ENCODE measurements at places on chromosomes 3 and 15. TPM values are rescaled to one million over a fixed set of nuclear protein-coding genes. Genes with fewer than 3 reads are reported as not detected.

Gene ABCC5
- polyA plus RNA-seq = 56.6 TPM

DNA sequence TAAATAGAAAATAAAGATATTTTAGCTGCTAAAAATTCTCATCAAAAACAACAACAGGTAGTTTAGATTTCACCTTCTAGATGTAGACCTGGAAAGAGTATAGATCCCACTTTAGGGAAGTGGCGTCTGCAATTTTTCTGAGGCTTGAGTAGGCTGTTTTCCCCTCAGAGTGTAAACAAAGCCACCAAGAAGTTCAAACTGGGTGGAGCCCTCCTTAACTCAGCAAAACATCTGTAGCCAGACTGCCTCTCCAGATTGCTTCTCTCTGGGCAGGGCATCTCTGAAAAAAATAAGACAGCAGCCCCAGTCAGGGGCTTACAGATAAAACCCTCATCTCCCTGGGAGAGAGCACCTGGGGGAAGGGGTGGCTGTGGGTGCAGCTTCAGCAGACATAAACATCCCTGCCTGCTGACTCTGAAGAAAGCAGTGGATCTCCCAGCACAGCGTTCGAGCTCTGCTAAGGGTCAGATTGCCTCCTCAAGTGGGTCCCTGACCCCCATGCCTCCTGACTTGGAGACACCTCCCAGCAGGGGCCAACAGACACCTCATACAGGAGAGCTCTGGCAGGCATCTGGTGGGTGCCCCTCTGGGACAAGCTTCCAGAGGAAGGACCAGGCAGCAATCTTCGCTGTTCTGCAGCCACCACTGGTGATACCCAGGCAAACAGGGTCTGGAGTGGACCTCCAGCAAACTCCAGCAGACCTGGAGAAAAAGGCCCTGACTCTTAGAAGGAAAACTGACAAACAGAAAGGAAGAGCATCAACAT lies 259.6 kb downstream of the STXBP5L start:
- no peaks in the 10 kb centered on the region for H3K4me1 ChIP-seq
- no peak overlapping the region for H3K27ac ChIP-seq
- H3K27me3 ChIP-seq = no peaks in the 10 kb centered on the region
- no peaks in the 10 kb centered on the region for H3K36me3 ChIP-seq
- H3K4me3 ChIP-seq = no peak overlapping the region

- H3K27me3 ChIP-seq = no peaks in the 10 kb centered on the region
- H3K4me1 ChIP-seq = no peaks in the 10 kb centered on the region
Measured at GRCh38 chr3:31373681-31374080, 159.0 kb upstream of the STT3B start.

Gene COL8A1
- not detected for polyA plus RNA-seq

- 0 out of 3 replicates have a peak, but pooled peaks cover 13% of the 10 kb centered on the region for H3K36me3 ChIP-seq
- H3K4me3 ChIP-seq = no peak overlapping the region
- no peaks in the 10 kb centered on the region for H3K27me3 ChIP-seq
- no peak overlapping the region for H3K27ac ChIP-seq
- no peak for DNase-seq
- H3K4me1 ChIP-seq = no peaks in the 10 kb centered on the region
Measured at GRCh38 chr15:101436526-101436925, 53.0 kb downstream of the PCSK6 start.

Gene LSG1
- polyA plus RNA-seq = 39.5 TPM

Gene POPDC2
- polyA plus RNA-seq = 0.32 TPM

DNA sequence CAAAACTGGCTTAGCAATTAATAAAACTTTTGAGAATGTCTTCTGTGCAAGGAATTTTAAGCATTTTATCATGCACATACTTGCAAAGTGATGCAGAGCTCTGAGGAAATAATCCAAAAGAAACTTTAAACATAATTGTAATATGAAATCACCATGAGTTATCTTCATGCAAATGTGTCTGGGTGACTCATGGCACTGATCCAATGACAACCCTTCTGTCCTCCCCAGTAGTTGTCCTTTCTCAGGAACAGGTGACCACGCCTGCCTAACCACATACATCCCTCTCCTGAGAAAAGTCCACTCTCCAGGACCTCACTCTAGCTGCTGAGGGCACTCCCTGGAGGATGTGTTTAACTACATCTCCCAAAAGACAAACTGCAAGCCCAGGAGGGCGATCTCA lies 530.6 kb upstream of the IL12A start:
- H3K36me3 ChIP-seq = no peaks in the 10 kb centered on the region
- no peaks in the 10 kb centered on the region for H3K27me3 ChIP-seq
- H3K4me1 ChIP-seq = no peaks in the 10 kb centered on the region
- H3K4me3 ChIP-seq = no peak overlapping the region
- H3K27ac ChIP-seq = no peak overlapping the region
- no peak for DNase-seq

Gene ROPN1B
- not detected for polyA plus RNA-seq

Gene LARP6
- not detected for polyA plus RNA-seq

GRCh38 chr15:45918839-45919238 lies 284.0 kb downstream of the SQOR start:
- H3K27ac ChIP-seq = no peak overlapping the region
- no peak overlapping the region for H3K4me3 ChIP-seq
- H3K4me1 ChIP-seq = no peaks in the 10 kb centered on the region
- no peak for DNase-seq

Measured in K562 (cell line).